ENCODE measurements at places on chromosomes 7 and 10.

DNA sequence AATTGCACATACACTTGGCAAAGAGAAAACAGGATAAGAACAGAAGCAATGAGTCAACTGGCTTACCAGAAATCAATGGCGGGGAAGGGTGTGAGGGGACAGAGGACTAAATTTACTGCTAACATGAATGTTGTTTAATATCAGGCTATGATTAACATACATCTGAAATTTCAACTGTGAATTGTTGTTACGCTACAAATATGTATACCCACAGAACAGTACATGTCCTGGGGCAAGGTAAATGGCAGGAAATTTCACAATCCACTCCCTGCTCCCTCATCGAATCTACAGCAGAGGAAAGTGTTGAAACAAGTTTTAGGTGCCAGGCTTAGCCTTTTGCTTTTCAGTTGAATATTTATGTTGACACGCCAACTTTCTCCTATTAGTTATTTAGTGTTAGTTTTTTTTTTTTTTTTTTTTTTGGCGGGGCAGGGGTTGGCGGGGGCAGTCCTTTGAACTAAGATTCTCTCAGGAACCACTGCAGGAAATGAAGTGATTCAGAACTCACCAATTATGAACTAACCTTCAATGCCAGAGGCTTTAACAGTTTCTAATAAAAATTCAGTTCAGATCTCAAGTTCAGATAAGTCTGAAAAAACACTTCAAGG, 99.0 kb downstream of the UBE2H start:
- DNase-seq: no peak

- no peak for DNase-seq
These were observed 209.1 kb upstream of the PODXL start for GRCh38 chr7:131765575-131765974.

GRCh38 chr7:5300366-5300765, 17.6 kb downstream of the SLC29A4 start:
- DNase-seq: no peak

DNA sequence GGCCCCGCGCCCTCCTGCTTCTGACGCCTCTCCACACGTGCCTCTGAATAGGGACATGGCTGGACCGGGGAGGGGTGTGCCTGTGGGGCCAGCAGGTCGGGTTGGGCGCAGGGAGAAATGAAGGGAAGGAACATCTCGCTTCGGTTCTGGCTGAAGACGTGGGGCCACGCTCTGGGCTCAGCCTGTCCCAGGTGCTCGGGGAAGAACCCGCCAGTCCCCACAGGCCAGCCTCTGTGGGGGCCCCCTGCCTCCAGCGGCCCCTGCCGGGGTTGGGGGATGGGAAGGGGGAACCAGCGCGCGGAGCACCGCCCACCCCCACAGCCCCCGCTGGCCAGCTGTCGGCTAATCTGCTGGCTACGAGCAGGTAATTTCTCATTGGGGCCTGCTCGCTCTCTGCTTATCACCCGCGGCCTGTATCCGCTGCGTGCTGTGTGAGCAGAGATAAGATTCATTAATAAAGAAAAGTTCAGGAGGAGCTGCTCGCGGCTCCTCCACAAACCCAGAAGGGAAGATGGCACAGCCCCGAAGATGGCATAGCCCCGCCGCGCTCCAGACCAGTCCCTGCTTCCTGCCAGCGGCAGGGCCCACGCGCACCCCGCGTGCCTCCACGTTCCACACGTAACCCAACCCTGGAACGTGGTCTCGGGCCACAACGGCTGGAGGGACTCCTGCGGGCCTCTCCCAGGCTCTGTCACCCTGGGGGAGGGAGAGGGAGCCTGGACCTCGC, 186.2 kb downstream of the ELFN1 start:
- DNase-seq: no peak

GRCh38 chr10:77763453-77764430, 126.1 kb upstream of the KCNMA1 start:
- DNase-seq: no peak

DNA sequence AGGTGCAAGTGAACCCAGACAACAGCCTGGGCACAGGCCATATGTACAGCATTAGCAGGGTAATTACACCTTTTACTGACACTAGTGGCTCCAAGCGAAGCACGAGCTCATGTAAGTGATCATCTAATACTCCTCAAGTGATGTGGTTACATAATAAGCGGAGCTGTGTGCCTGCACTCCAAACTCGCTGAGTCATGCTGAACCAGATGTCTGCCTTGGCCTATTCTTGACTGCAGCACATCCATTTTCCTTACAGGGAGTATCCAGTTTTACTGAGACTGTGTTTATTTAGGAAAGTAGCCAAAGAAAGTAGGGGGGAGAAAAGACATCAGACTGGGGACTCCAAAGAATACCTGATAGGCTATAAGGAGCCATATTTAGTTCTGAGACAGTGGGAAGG, 90.1 kb downstream of the GRM3 start:
- DNase-seq: no peak

- DNase-seq: no peak
These were observed 257.8 kb upstream of the DKK1 start for GRCh38 chr10:52056291-52056690.

GRCh38 chr7:108598153-108598552, 28.5 kb downstream of the DNAJB9 start:
- no peak for DNase-seq

DNA sequence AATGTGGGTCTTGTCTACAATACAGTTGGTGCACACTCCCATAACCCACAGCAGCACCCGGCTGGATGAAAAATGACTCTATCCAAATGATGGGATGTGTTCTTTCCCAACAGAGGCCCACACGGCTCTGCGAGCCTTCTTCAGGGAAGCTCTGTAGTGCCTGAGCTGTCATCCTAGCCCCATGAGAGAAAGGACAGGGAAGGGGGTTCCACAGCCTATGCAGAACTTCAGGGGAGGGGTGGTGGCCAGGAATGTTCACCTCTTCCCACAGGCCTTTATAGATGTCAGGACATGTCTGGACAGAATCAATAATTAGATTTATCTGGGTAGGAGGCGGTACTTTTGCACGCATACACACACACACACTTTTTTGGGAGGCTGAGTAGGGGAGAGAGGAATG, 109.0 kb downstream of the JCAD start:
- DNase-seq: no peak

DNA sequence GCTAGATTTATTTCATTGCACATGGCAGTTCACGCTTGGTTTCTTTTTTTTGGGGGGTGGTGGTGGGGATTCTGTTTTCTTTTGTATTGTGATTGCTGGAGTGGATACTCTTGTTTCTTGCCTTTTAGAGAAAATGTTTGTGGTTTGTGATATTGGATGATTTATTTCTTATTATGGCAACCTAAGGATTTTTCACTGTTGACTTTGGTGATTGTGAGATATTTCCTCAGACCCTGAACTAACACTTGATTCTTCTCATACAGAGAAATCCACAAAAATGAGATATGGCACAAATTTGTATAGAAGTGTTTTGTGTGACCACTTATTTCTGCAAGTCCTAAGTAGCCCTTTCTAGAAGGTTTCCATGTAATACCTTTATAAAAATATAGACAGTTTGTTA, 871.1 kb downstream of the LRMDA start:
- no peak for DNase-seq

DNA sequence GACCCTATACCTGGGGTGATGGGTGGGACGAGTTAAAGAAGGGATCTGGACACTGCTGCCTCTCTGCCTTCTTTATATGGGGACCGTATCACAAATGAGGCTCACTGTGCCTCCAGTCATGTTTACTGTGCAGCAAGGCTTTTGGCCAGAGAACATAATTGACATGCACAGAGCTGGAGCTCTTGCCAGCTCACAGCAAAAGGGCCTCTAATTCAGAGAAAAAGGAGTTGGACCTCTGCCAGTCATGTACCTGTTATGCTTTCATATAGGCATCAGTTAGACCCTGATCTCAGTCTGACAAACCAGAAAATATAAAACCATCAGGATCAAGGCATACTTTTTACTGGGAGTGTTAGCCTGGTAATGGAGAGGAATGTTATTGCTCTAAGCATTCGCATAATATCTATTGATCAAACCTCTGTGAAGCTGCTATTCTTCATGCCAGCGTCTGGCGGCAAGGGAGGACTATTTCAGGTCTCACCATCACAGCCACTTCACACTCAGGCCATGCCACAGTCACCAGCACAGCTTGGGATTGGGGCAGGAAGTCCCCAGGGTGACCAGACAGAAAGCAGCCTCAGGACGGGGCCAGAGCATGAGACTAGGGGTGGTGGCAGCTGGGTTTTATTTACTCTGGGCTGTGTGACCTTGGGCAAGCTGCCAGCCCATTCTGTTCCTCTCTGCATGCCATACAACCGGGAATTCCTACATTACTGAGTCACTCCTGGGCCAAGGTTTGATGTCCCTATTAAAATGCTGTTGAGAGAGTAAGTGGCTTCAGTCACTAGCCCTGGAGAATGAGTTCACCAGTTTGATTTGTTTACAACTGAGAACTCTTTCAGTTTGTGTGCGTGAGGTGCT, 90.1 kb downstream of the NPSR1 start:
- DNase-seq: no peak

- DNase-seq: no peak
These were observed 412 bp upstream of the PPIA start for GRCh38 chr7:44796034-44796503.

- DNase-seq: no peak
These were observed 374.2 kb upstream of the SEMA3A start for GRCh38 chr7:84568781-84569180.

GRCh38 chr10:71209731-71210541, 2.4 kb upstream of the UNC5B start:
- no peak for DNase-seq

GRCh38 chr10:113961182-113962031, 82.3 kb upstream of the ADRB1 start:
- DNase-seq: no peak

DNA sequence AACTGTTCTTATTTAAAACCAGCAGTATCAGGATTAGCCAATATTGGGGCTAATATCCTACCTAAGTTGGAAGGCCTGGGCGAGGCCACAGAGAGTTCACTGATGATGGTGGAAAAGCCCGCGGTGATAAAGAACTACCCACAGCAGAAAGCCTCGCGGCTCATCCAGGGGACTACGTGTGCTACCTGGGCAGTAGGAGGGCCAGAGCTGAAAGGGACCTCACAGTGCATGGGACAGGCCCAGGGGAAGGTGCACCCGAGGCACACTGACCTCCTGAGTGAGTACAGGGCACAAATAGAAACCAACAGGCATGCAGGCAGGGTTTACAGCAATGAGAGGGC, 1.4 kb downstream of the WDR86 start:
- no peak for DNase-seq

DNA sequence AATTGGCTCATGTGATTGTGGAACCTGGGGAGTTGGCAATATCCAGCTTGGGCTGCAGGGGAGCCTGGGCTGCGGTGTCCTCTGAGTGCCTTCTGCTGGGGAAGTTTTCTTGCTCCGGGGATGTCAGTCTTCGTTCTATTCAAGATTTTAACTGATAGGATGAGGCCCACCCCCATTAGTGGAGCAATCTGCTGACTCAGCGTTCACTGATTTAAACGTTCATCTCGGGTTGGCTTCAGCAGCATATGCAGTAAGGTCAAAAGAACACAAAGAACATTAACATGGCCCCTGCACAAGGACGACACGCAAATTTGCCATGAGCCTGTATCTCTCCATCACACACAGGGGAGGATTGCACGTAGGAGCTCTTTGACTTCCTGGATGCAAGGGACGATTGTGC, 360.6 kb upstream of the ADARB2 start:
- DNase-seq: no peak

GRCh38 chr7:66207540-66207939, 2.4 kb downstream of the TPST1 start:
- no peak for DNase-seq

DNA sequence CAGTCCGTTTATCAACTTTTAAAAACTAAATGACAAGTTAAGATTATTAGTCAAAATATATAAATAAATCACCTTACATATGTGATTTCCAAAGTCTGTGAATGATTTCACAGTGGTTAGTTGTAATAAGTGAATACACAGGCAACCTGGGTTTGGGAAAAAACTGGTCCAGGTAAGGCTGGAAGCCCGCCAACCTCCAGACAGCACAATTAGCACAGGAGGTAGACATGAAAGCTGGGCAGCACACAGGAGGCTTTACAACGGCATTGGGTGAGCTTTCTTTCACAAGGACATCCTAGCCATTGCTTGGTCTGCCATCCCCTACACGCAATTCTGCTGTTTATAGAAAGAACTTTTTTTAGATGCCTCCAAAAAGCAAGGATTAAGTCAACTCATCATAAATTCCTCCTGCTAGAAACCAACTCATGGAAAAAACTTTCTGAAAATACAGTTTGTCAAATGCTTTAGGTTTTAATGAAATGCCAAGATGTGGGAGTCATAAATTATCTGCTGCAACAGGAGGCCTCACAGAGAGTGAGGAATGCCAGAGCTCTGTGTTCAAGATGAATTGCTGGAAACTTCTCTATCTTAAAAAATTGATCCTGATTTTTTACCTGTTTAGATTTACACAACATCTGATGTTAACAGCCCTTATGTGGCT, 346.8 kb upstream of the NFE2L3 start:
- DNase-seq: no peak

DNA sequence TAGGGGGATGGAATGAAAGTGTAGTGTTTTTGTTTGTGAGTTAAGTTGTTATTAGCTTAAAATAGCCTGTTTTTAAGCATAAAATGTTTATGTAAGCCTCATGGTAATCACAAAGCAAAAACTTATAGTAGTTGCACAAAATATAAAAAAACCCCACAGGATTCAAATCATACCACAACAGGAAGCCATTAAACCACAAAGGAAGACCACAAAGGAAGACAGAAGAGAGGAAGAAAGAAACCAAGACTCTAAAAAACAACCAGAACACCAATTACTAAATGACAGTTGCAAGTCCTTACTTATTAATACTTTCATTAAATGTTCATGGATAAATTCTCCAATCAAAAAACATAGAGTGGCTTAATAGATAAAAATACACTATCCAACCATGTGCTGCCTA, 63.6 kb downstream of the ANKRD7 start:
- no peak for DNase-seq

GRCh38 chr7:55517191-55517633, 55.1 kb downstream of the VOPP1 start:
- DNase-seq: peak; percentile 78

- DNase-seq: no peak
These were observed 1.9 kb downstream of the LRRC72 start for GRCh38 chr7:16528520-16528919.

DNA sequence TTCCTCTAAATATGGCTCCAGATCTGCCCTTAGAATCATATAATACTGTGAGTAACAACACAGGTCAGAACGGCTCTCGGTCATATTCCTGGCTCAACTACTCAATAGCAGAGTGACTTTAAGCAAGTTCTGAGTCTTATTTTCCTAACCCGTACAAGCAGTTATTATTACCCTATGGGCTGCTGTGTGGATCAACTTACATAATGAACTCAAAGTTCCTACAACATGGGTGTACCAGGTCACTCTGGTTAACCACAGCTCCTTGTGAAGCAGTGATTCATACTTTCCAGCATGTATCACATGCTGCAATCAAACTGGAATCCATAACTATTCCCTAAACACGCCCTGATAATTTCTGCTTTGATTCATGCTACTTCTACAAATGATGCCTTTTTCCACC, 107.3 kb downstream of the LRRN3 start:
- no peak for DNase-seq

DNA sequence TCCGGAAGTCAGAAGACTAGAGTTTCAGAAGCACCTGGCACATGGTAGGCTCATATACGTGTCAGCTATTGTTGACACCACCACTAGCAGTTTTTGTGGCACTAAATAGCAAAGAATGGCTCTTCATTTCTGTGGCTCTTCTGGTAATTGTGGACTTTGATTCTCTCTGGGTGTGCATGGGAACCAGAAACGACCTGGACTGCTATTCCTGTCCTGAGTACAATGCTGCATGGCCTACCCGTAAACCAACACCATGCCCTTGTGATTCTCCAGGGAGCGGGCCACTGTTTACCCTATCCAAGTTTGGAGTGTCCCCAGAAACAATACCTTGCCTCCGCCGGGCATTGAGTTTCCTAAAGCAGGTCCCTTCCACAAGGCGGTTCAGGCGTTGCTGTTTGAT, 162.9 kb upstream of the AOAH start:
- no peak for DNase-seq
